ENCODE measurements at places on chromosomes 7 and 10.
A peak's percentile ranks its signal among the peaks of the same experiment; 100 is the strongest.

- DNase-seq: no peak
These were observed 7.2 kb downstream of the LBX1 start for GRCh38 chr10:101221963-101222531.

GRCh38 chr10:118850418-118851061 is 95.8 kb upstream of the CACUL1 start:
- DNase-seq: peak; percentile 57

DNA sequence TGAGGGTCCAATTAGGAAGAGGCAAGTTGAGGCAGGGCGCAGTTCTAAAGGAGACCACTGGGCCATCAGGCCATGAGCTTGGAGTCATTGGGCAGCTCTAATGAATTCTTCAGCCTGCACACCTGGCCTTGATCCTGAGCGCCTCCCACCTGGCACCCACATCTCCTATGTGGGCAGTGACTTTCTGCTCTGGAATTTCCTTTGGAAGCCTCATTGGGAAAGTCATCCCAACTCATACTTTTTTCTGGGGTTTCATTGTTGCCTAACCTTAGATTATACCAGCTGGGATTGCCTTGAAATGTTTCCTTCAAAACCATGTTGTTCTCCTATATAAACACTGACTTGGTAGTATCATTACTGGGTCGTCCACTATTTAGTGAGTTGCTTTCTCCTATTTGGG is 54.1 kb downstream of the PLPP4 start:
- DNase-seq: no peak

DNA sequence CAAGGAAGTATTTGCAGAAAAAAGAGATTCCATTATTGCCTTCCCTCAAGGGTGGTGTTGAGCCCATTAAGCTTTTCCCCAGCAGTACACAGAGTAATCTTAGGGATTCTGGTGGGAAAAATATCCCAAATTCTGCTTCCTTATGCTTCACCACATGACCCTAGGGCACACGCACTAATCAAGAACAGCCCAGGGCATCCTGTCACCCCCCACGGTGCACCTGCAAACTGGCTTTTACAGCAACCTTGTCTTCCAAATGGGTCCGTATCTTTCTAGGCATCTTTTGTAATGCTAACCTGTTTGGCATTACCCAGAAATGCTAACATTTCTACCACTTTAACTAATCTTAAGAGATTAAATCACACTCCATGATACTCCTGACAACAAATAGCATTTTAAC is 926 bp upstream of the C7orf33 start:
- no peak for DNase-seq

DNA sequence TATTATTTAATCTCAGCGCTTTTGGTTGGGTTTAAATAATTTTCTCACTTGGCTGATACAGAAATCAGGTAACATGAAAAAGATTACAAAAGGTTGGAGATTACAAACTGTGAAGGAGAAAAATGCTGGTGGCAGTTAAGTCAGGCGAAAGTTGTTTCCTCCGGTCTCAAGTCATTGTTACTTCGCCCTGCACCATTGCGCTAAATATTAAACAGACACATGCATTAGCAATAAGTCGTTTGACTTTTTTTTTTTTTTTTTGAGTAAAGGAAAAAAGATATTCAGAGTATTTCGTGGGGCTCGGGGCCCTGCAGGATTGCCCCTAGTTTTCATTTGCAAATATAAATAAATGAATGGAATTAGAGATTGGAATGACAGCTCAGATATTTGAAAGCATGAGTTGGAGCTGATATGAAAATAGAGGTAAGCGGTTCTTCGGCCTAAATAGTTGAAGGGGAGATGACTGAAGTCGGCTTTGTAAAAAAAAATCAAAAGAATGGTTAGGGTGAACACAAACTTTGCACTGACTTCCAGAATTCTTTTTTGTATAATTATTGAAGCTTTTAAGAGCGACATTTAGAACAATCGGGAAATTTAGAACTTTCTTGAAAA is 914 bp downstream of the SDHAF3 start:
- no peak for DNase-seq

- no peak for DNase-seq
These were observed 221.6 kb downstream of the RPS24 start for GRCh38 chr10:78255214-78255613.

DNA sequence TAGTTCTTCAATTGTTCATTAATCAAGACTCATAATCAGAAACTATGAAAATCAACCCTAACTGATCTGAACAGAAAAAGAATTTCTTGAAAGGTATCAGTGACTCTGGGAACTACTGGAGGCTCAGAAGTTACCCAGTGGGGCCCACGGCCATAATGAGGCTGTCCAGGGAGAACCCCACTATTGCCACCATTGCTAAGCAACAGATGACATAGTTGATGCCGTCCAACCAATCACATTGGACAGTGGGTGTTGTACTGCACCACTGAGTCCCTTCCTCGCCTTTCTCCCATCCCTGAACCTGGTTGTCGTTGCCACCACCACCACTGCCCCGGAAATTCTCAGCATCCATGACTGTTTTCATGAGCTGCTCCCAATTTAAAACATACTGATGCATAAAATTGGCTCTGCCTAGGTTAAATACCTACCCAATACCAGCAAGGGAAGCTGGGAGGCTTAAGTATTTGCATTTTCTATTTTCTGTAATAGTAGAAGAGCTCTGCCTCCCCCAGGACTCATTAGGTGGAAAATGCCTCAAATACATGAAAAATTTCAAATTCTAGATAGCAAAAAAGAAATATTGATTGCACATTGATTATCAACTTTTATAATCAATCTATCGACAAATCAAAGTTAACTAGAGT is 26.7 kb upstream of the USP6NL start:
- DNase-seq: no peak

DNA sequence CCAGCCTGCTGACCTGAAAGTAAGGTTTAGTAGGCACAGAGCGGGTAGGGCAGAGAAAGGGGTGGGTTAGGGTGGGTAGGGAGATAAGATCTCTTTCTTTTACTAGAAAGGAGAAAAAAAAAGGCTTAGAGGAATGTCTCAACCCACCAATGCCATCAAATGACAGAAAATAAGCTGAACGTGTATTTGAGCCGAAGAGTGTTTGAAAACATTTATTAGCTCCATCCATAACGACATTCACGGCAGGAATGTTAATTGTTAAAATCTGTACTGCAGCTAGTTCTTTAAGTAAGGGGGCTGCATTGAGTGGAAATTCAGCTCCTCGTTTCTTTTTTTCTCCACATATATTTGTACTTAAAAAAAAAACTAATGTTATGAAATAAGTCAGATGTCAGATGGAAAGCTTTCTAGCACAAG is 63.7 kb upstream of the ARID5B start:
- no peak for DNase-seq

GRCh38 chr7:111853201-111853990 is 291.1 kb upstream of the IMMP2L start:
- no peak for DNase-seq

DNA sequence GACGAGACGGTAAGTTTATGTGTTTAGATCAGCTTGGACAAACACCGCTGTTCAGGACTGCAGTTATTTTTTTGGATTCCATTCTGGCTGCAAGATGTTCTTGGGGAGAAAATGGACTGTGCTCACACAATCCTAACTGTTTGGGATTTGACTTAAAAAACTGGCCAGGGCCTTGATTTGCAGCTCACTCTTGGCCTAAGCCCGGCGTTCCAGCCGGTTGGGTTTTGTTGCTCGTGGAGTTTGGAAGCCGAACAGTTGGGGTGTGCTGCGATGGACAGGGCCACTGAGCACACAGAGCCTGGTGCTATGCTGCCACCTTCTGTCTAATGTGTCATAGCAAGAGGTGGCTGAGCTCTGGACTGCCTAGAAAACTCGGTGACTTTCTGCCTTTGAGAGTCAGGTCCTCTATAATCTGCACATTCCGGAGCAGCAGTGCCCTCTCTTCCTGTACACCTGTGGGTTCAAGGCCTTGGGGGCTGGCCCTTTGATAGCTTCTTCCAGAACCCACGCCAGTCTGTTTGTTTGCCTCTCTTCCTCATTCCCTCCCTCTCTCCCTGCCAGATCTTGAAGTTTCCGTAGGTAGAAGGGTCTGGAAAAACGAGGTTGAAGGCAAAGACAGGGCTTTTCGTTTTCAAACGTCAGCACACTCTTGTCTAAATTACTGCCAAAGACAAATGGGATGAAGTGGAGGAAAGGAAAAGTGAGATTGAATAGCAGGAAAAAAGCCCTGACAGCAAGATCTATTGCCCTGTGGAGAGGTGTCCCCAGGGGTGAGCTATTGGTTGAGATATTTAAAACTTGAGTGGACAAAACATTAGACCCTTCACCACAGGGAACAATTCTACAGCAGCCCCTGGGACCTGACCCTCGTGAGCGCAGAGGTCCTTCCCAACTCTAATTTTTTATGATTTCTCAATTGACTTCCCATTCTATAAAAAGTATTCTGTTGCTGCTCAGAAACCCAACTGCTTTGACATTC is 167.5 kb upstream of the HABP2 start:
- DNase-seq: peak; percentile 27

DNA sequence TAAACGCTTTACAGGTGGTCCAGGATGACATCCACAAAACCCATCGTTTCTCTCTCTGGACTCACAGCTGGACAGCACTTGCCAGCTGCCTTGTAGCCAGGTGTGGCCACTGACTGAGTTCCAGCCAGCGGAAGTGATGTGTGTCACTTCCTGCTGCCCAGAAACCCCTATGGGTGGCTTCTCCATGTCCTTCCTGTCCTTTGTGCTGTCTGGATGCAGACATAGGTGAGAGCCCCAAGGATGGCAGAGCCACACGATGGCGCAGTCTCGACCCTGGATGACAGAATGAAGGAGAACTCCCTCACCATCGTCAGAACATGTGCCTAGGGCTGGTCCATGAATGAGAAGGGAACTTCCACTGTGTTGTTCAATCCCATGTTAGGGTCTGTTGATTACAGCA is 22.1 kb downstream of the NMT2 start:
- DNase-seq: no peak

- DNase-seq: no peak
These were observed 272.7 kb downstream of the HDAC9 start for GRCh38 chr7:18768256-18768655.

DNA sequence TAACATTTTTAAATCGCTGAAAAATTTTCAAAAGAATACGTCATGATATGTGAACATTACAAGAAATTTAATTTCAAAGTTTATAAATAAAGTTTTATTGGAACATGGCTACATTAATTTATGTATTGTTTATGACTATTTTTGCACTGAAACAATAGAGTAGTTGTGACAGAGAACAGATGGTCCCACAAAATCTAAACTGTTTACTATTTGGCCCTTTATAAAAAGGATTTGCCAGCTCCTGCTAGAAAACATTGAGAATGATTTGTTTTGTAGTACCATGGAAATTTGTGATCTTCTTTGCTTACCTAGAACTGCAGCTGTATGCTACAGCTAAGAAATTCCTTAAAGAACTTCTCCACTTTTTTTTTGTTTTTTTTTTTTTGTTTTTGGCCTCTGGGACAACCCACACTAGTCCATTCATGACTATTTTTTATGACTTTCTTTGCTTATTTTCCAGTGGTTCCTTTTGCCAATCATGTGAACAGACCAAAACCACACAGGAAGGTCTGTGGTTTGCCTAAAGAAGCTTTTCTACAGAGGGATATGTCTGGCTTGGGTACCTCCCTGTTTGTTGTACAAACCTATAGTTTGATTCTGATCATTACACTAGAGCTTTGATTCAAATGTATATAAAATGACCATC is 55.7 kb downstream of the ST7 start:
- DNase-seq: no peak

DNA sequence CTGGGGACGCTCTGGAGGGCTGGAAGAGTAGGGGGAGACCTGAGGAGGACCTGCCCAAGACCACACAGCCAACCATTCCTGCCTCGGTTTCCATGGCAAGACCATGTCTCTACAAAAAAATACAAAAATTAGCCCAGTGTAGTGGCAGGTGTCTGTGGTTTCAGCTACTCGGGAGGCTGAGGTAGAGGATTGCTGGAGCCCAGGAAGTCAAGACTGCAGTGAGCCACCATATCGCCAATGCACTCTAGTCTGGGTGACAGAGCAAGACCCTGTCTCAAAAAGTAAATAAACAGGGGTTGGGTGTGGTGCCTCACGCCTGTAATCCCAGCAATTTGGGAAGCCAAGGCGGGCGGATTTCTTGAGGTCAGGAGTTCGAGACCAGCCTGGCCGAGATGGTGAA is 48.7 kb downstream of the CLIP2 start:
- DNase-seq: no peak

DNA sequence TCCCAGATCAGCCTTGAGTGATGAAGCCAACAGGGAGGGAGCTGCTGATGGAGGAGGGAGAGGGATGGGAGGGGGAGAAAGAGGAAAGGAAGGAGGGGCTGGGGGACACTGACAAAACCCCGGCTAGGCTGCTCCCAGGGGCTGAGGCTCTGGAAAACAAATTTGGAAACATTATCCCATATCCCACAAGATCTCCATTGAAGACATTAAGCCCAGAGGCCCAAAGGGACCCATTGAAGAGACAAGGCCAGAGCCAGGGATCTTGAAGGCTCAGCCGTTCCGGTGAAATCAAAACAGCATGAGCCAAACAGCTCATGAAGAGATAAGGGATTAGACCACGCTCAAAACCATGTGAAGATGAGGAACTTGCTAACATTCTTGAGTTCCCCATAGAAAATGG is 184.3 kb upstream of the ITGB1 start:
- no peak for DNase-seq

GRCh38 chr10:13219685-13220670 is 14.2 kb downstream of the UCMA start:
- DNase-seq: no peak

- DNase-seq: no peak
These were observed 115.9 kb downstream of the SLC16A9 start for GRCh38 chr10:59593768-59594167.

- DNase-seq: no peak
These were observed 42.1 kb upstream of the NAMPT start for GRCh38 chr7:106326594-106327537.

- DNase-seq: no peak
These were observed 98.3 kb downstream of the MKI67 start for GRCh38 chr10:128027822-128028507.

- DNase-seq: no peak
These were observed 5.2 kb downstream of the ADAP1 start for GRCh38 chr7:949021-949934.

DNA sequence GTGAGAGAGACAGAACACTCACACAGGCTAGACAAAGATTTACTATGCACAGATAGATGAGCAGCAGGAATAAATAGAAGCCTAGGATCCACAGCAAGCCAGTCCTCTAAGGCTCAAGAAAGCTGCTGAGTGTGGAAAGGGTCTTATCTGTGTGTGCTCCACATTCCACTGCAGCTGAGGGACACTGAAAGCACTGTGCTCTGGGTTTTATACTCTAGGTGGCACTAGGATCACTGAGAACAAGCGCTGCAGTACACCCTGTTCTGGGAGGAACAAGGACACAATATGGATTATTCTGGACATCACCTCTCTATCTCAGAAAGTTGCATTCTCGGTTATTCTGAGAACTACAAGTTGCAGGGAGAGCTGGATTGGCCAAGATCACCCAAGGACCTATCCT is 4.9 kb upstream of the KLHL7 start:
- no peak for DNase-seq

DNA sequence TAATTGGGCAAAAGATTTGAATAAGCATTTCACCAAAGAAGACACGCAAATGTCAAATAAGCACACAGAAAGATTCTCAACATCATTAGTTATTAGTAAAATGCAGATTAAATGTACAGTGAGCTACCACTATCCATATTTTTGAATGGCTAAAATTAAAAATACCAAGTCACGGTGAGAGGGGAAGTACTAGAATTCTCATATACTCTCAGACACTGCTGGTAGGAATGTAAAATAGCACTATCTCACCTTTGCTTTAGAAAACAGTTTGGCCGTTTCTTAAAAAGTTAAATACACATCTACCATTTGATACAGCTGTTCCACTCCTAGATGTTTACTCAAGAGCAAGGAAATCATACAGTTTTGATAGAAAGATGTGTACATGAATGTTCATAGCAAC is 115.8 kb upstream of the CELF2 start:
- no peak for DNase-seq
